ENCODE measurements at places on chromosomes 16 and 17. TPM values are rescaled to one million over a fixed set of nuclear protein-coding genes. Genes with fewer than 3 reads are reported as not detected.

The KCNJ2 gene
- total RNA-seq = 5.8 TPM

The OSGIN1 gene
- total RNA-seq = 0.90 TPM

The ADAM11 gene
- total RNA-seq = 0.28 TPM

The SLC6A2 gene
- total RNA-seq = not detected

The DYNLRB2 gene
- total RNA-seq = not detected

The MYH8 gene
- not detected for total RNA-seq

The SIRT7 gene
- total RNA-seq = 13.9 TPM

The NKD1 gene
- total RNA-seq = not detected

The EFNB3 gene
- total RNA-seq = 0.54 TPM

The PSMD12 gene
- 17.9 TPM for total RNA-seq

The SCN4A gene
- total RNA-seq = not detected

- DNase-seq = no peak
These were observed 136.3 kb downstream of the BANP start for GRCh38 chr16:88087517-88087877.

- DNase-seq = no peak
These were observed 579.5 kb downstream of the RBFOX1 start for GRCh38 chr16:7912132-7912531.

- no peak for DNase-seq
These were observed 33.2 kb downstream of the ZFHX3 start for GRCh38 chr16:73014768-73015167.

- no peak for DNase-seq
These were observed 28.6 kb downstream of the TRPV3 start for GRCh38 chr17:3528880-3529511.

GRCh38 chr17:14513835-14514234 lies 213.0 kb downstream of the HS3ST3B1 start:
- DNase-seq = no peak

GRCh38 chr16:78562650-78563049 lies 463.2 kb downstream of the WWOX start:
- no peak for DNase-seq

GRCh38 chr17:8574687-8575086 lies 55.8 kb downstream of the MYH10 start:
- no peak for DNase-seq

GRCh38 chr17:34579979-34580684 lies 750 bp downstream of the TMEM132E start:
- DNase-seq = no peak

- DNase-seq = no peak
These were observed 5.6 kb downstream of the NFE2L1 start for GRCh38 chr17:48053758-48054237.

GRCh38 chr17:68868708-68869107 lies 86.5 kb downstream of the ABCA8 start:
- peak; percentile 31 for DNase-seq

DNA sequence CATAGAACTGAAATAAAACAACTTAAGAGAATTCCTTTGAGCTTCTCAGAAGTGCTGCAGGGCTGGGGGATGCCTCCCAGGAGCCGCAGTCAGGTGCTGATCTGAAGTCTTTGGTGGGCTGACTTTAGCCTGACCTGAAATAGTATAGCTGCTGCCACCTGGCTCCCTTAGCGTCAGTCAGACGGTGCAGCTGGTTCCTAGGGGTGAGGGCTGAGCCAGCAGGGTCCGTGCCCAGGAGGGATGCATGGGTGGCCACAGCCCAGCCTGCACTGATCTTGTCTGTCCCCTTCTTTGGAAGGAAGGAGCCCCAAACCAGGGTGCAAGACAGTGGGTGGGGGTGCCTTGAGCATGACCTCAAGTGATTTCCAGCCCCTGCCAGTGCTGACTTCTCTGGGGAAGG lies 11.5 kb downstream of the MAPT start:
- no peak for DNase-seq

DNA sequence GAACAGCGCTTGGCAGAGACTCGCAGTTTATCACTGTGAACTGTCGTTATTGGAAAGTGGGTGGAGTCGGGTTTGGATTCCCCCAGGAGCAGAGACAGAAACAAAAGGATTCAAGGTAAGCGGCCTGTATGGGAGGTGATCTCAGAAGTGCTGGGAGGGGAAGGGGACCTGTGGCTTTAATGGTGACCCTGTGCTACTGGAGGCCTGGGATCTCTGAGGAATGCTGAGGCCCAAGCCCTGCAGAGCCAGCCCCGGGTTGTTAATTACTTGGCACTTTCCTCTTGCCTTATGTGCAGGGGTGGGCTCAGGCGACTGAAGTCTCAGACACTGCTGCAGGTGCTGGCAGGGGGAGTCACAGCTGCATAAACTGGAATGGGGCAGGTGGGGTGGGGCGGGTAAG lies 27.4 kb downstream of the IRF8 start:
- DNase-seq = no peak

DNA sequence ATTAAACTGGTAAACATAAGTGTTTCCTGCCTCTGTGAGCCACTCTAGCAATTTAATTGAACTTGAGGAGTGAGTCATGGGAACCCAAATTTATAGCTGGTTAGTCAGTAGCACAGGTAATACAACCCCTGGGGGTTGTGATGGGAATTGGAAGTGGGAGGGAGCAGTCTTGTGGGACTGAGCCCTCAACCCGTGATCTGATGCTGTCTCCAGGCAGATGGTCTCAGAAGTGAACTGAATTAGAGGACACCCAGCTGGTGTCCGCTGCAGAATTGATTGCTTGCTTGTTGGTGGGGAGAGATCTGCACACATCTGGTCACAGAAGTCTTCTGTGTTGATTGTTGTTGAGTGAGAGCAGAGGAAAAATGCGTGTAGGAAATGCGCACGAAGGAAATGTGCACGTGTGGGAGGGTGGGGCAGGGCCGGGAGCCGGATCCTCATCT lies 7.7 kb upstream of the ST6GALNAC2 start:
- peak; percentile 31 for DNase-seq

GRCh38 chr17:56902348-56902747 lies 11.5 kb downstream of the TRIM25 start:
- peak; percentile 34 for DNase-seq

DNA sequence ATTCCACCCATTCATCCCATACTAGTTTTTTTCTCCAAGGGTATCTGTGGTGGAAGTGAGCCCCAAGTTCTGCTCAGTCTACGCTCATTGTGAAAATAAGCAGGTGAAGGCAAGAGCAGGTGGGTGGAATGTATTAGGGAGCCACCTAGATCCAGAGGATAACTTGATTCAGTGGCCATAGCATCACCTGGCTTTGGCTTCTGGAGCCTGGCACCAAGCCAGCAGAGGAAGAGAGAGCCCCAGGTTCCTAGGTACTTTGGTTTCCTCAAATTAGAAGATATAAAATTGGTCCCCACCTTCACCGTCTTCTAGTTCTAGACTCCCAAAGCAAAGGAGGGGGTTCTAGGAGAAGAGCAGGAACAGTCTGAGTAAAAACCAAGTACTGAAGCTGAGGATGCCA lies 4.1 kb downstream of the FXR2 start:
- no peak for DNase-seq

DNA sequence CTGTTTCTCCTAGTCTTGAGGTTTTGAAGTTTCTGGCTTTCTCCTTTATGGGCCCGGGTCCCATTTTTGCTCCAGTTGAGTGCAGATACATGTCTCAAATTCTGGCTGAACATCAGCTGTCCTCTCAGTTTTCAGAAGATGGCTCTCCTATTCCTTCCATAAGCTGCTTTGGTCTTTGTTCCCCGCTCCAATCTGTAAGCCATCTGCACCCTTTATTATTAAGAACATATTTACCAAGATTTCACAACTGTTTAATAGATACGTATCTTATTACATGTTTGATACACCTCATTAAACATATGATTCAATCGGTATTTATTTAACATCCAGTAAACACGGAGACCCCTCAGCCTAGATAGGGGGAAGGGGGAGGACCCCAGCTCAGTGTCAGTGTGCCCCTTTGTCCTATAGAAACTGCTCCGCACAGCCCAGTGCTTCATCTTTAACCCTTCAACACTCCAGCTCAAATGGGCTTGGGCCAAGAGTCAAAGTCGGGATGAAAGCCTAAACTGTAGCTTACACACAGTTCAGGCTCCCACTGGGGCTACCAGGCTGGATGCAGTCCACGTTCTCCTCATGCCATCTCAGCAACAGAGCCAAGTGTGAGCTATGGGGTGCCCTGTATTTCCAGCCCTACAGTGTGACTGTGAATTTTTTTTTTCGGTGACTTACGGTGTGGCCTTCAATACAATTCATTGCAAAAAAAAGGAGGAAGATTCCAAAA lies 166.0 kb upstream of the ZFHX3 start:
- peak; percentile 31 for DNase-seq

GRCh38 chr17:56688151-56688550 lies 94.7 kb downstream of the NOG start:
- DNase-seq = no peak

- peak; percentile 54 for DNase-seq
These were observed 6.6 kb downstream of the NHERF2 start for GRCh38 chr16:2033057-2033908.

DNA sequence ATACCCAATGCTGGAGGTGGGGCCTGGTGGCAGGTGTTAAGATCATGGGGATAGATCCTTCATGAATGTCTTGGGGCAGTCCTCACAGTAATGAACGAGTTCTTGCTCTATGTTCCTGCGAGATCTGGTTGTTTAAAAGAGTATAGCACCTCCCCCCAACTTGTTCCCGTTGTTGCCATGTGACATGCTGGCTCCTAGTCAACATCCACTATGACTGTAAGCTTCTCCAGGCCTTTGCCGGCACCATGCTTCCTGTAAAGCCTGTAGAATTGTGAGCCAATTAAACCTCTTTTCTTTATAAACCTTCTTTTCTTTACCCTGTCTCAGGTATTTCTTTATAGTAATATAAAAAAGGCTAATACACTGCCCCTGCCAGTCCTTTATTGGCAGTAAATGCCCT lies 33.3 kb downstream of the RANBP10 start:
- DNase-seq = no peak

- no peak for DNase-seq
These were observed 236.5 kb downstream of the C16orf95 start for GRCh38 chr16:87080571-87081167.

GRCh38 chr16:88857728-88858339 lies 907 bp downstream of the TRAPPC2L start:
- DNase-seq = peak; percentile 72

DNA sequence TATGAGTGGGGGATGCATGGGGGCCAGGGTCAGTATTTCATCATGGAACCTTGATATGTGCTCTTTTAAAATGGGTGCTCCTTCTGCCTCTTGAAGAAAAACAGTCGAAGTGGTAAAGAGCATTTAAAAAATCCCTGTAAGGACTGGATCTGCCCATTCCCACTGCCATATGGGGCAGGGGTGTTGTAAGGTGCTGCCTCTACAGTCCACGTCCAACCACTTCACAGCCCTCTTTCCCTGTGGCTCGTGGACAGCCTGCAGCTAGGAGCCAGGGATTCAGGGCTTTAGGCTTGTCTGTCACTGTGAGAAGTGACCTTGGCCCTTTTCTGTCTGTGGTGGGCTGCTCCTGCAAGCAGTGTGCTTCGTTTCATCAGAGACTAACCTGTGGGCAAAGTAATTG lies 44.3 kb downstream of the IGF2BP1 start:
- no peak for DNase-seq

GRCh38 chr17:50575581-50576210 lies 15.2 kb downstream of the CACNA1G start:
- DNase-seq = no peak

DNA sequence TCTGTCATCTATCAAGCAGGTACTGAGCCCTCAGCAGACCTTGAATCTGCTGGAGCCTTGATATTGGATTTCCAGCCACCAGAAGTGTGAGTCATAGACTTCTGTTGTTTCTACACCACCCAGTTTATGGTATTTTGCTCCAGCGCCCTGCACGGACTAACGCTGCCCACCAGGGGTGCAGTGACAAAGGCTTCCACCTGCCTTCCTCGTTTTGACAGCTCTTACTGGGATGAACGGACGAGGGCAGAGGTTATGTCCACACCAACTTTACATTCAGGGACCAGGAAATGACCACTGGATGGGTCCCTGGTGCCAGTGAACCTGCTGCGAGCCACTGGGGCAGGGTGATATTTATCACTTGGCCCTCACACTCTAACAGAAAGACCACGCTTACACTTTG lies 66.6 kb upstream of the CBX4 start:
- DNase-seq = no peak

DNA sequence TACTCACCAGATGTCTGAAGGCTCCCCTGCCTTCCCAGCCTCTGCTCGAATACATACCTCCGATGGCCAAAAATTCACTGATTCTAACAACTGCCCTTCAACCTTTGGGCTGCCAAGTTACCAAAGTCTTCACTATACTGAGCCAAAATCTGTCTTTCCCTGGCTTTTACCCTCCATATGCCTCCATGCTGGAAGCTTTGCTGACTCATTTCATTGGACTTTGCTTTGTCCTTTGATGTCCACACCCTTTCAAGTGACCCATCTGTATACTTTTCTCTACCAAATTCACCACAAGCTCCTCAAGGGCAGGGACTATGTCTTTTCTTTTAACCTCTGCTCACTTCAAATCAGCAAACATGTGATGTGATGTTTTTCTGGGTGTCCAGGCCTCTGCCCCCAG lies 21.0 kb upstream of the MTMR4 start:
- DNase-seq = peak; percentile 22

DNA sequence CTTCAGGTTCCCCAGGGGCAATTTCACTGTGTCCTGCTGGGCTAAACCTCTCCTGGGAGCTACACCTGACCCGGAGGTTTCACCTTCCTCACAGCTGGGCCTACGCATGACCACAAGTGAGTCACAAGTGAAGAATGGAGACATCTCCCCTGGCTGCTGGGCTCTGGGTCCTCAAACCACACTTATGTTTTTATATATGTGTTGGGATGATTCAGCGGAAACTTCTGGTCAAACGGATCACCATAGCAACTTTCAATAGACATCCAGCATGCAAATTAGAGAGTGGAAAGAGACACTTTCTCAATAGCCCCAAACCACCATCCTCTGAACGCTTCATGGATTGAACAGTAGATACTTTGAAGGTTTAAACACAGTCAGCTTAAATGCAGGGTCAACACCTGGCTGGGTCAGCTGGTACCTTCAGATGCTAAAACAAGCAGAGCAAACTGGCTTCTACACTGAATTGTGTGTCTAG lies 28.0 kb upstream of the MAF start:
- DNase-seq = peak; percentile 19

DNA sequence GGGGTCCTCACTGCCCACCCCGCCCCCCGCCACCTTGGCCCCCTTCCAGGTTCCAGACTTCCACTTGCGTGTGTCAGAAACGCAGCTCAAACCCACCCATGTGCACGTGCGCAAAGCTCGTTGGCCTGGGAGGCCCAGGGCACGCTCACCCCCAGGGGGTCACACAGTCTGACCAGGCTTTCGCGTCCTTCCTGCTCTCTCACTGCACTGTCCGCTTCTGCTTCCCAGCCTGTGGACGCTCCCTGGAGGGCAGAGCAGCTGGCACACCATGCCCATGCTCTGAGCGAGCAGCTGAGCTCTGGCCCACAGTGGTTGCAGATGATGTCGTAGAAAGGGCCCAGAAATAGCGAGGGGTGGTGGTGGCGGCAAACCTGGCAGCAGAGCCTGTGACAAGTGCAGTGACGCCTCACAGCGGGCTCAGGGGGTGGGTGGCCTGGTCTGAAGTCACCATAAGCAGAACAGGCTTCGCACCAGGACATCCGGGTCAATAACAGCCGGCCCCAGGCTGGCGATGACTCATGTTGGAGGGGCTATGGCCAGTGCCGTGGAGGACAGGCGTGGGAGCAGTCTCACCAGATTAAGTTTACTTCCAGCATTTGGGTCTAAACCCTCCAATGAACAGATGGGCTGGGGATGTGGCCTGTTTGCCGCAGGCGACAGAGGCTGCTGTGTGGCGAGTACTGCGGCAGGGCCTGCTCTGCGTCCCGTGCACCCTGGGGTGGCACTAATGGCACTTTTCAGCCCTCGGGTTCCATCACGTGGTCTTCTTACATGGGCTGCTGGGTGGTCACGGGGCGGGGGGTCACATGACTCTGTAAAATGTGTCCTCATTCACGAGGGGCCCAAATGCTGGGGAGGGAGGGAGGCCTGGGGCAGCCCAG lies 49.0 kb downstream of the NT5M start:
- DNase-seq = peak; percentile 48
